ENCODE measurements at places on chromosomes 3 and 15.

DNA sequence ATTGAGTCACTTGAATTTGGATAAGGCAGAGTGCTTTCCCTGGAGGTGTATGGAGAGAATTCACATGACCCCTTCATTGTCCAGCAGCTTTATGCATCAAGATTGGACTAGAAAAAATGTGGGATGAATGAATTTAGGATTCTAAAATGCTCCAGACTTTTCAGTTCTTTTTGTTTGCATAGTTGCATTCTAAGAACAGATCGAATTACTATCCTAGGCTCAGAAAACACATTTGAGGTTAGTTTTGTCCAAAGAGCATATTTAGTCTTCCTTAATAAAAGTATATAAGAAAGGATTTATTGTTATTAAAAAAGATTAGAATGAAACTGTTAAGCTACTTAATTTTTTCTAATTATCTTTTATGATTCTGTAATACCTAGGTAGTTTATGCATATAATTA lies 127.4 kb downstream of the UBE2E2 start:
- DNase-seq = no peak

DNA sequence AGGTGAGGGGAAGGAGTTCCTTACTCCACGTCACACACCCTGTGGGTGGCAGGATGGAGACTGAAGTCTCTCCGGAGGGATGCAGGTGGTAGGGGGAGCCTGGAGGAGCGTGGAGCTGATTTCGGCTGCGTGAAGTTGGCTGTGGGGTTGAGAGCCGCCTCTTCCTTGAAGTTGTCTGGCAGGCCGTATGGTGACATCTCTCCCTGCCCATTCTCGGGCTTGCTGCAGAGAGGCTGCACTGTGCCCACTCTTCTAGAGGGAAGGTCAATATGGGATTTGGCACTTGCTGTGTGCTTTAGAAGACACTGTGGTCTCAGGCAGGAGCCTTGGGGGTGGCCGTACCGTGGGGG lies 13.4 kb upstream of the FBLN2 start:
- DNase-seq = no peak

- DNase-seq = no peak
These were observed 52.6 kb upstream of the ABHD10 start for GRCh38 chr3:111926266-111926676.

DNA sequence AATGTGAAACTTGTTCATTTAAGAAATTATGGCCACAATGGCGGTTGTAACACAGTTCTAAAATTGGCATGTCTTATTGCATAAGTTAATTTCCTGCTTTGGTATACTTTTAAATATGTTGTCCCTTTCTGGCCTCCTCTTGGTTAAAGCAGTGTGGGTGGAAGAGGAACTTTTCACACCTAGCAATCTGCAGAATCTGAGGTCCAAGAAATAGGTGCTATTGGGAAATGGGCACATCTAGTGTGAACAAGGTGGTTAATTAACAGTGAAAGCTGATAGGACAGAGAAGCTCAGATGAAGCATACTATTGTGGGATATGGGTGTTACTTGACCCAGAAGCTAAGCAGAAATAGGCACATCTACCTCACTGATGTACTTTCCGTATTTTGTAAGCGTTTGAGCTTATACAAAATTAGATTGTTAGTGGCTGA lies 10.6 kb downstream of the CMC1 start:
- DNase-seq = no peak

- no peak for DNase-seq
These were observed 253.6 kb upstream of the CFAP20DC start for GRCh38 chr3:59303452-59303851.

GRCh38 chr3:33363113-33363800 lies 76.9 kb downstream of the UBP1 start:
- DNase-seq = no peak
